ENCODE measurements at places on chromosomes 2 and 18.

- DNase-seq: no peak
Observed at GRCh38 chr2:106995556-106995955, 109.6 kb upstream of the ST6GAL2 start.

DNA sequence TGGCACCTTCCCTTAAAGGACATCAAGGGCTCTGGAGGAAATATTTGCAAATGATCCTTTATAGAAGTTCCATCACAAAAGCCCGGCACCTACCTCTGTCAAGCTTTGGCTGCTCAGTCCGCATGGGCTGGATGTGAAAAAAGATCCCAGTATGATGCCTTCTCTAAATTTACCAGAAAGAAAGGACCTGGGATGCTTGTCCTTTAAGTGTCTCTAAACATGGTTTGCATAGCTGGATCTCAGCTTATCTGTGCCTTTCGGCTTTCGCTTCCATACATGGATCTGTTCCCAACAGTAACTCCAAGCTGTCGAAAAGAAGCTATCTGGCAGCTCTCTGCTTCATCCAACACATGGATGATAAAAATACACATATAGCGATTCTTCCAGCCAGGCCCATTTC, 60.4 kb upstream of the SLC8A1 start:
- no peak for DNase-seq

- DNase-seq: peak; percentile 2
Observed at GRCh38 chr2:88307817-88308216, 137.7 kb downstream of the THNSL2 start.

- DNase-seq: no peak
Observed at GRCh38 chr2:98396745-98397355, 47.8 kb upstream of the INPP4A start.

GRCh38 chr2:68812251-68812650, 58.9 kb downstream of the BMP10 start:
- no peak for DNase-seq

- DNase-seq: no peak
Observed at GRCh38 chr2:73911548-73912208, 15.0 kb upstream of the DGUOK start.

- no peak for DNase-seq
Observed at GRCh38 chr2:145090841-145091761, 571.2 kb upstream of the ZEB2 start.

DNA sequence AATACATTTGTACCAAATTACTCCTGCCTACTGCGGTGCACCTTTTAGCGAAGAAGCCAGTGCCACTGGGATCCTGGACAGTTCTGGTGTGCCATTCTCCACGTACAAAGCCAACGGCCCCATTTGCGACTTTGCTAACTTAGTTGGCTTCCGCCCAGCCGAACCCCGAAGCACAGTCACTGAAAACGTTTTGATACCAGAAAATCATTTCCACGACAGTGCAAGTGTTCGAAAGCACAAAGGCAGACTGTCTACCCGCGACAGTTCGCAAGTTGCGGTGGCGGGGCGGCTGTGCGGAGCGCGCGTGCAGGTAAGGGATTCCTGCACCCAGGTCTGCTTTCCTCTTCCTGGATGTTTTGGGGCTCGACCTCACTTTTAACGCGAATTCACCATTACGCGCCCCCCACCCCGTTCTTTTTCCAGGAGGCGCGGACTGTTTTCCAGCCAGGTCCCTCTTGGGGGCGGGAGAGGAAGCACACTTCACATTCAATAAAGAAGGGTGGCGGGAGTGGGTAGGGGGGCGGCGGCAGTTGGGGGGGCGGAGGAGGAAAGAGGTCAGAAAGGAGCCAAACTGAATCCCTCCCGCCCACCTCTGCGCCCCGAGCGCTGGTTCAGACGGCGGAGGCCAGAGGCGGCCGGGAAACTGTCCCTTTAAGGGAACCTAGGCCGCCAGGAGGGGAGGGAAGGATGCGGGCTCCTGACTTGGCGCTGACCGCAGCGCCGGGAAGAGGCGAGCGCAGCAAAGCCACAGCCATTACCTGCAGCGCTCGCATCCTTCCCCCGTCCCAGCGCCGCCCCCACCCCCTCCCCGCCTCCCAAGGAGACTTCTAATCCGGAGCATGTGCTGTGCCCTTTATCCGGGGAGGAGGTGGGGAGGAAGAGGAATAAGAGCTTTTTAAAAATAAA, 107.4 kb upstream of the KCTD1 start:
- no peak for DNase-seq

Measured in activated T-cell treated with anti-CD3 and anti-CD28 coated beads for 24 hours (primary cell).